ENCODE measurements at places on chromosomes 12 and 14.

DNA sequence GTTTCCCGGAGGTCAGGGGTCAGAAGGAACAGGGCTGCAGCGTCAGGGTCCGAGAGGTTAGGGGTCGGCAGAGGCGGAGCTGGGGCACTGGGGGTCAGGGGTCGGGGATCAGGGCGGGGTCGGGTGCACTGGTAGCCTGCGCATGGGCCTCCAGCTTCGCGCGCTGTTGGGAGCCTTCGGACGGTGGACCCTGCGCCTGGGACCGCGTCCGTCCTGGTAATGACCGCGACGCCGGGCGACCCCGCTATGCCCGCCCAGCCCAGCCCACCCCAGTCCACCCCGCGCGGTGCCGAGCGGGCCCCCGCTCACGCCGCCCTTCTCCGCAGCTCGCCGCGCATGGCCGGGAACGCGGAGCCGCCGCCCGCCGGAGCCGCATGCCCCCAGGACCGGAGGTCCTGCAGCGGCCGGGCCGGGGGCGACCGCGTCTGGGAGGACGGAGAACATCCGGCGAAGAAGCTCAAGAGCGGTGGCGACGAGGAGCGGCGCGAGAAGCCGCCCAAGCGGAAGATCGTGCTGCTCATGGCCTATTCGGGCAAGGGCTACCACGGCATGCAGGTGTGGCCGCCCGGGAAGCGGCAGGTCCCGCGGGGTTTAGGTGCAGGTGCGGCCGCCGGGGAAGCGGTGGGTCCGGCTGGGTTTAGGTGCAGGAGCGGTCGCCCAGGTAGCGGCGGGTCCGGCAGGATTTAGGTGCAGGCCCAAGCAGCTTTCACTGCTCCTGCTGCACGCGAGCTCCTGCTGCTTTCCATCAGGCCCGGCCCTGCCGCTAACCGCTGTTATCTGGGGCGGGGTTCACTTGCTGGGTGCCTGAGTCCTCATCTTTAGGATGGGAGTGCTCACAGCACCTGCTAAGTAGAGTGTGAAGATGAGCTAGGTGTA, 743 bp downstream of the PUS1 start:
- DNase-seq, result peak; percentile 67

DNA sequence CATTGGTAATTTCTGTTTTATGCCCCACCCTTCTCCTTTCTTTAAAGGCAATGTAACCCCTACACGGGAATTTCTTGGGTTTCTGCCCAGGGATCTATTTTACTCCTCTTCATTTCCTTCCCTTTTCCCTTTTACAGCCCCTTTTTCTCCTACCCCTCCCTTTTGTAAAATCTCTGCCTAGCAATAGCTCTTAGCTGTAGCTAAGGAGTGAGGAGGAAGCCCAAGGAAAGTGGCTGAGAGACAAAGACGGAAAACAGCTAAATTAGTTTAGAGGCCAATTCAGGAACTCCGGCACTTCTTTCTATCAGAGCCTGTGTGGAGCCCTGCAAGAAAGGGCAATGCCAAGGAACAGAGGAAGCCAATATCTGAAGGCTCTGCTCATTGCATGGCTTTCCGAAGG, 40.3 kb downstream of the SOCS2 start:
- no peak for DNase-seq

DNA sequence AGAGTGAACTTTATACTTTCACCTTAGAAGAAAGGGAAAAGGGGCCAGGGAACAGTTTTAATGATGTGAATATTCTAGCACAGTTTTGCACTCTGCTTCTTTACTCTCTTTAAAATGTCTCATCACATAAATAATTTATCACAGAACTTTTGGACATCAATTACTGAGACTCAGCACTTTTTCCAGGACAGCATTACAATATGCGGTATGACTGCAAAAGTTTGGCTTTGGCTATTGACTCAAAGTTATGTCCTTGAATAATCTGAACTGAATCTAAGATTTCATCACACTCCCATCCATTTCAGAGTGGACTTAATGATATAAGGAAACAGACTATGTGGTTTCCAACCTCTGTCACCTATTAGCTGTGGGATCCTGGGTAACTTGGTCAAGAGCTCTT, 11.7 kb downstream of the CCER1 start:
- DNase-seq, result no peak

DNA sequence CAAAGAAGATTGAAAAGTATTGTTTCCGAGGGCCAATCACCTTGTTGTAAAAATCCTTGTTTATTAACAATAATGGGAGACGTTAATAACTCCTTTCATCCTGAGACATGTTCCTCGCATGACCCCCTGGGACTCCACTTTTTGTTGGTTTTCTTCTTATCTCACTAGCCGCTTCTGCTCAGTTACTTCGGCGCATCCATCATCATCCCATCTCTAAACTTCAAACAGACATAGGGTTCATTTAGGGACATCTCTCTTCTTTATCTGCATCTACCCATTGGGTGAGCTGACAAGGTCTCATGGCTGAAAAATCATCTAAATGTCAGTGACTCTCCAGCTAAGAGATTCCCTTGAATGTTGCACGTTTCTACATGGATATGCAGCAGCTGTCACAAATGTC, 252.2 kb downstream of the ANO2 start:
- DNase-seq, result no peak

- DNase-seq, result no peak
Observed at GRCh38 chr12:88820012-88820411, 239.7 kb upstream of the KITLG start.

DNA sequence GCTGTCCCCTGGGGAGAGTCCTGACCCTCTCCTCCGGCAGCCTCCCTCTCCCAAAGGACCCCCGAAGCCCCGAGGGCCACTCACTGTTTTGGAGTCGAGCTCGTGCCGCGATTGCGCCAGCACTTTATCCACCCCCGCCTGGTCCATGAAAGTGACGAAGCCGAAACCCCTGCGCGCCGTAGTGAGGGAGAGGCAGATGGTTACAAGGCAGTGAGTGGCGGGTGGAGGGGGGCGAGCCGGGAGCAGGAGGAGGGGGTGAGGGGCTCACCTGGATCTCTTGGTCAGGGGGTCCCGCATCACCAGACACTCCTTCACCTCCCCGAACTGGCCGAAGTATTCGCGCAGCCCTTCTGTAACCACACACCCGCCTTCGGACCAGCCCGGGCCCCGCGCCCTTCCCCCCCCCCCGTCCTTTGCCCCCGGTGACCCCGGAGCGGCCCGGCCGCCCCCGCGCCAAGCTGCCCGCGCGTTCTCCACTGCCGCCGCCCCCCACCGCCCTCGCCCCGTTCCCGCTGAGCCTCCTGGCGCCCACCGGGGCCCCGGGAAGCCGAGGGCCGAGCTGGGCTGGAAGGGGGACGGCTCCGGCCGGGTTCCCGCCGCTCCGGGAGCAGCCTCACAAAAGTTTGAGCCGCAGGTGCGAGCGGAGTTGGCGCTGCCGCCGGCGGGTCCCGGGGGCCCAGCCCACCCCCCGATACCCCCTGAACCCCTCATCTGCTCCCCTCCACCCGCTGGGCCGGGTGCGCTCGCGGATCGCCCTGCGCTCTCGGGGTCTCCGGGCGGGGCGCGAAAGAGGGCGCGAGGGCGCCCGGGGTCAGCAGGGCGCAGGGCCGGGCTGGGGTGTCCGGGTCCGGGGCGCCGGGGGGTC, 808 bp downstream of the MSI1 start:
- DNase-seq, result no peak

DNA sequence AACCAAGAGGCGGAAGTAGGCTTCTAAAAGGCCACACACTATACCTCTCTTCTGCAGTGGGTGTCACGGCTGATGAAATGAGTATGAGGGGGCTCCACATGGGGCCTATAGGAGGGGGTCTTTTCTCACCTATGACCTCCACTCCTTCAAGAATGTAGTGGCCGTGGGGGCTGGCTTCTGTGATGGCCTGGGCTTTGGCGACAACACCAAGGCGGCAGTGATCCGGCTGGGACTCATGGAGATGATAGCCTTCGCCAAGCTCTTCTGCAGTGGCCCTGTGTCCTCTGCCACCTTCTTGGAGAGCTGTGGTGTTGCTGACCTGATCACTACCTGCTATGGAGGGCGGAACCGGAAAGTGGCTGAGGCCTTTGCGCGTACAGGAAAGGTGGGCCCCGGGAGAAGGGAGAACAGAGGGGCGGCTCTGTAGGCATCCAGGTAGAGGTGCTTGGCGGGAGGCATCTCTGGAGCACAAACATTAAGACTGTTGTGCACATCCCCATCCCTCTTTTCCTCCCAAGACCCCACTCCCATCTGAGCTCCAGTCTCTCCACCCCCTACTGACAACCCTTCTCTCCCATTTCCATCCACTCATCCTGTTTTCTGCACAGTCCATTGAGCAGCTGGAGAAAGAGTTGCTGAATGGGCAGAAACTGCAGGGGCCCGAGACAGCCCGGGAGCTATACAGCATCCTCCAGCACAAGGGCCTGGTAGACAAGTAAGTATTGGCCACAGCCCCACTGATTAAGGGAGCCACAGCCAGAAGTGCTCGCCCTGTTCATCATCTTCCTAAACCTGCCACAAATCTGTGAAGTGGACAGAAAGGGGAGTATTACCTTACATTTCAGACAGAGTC, 3.8 kb downstream of the GPD1 start:
- no peak for DNase-seq

- no peak for DNase-seq
Observed at GRCh38 chr14:68482772-68483395, 310.0 kb downstream of the ZFP36L1 start.

DNA sequence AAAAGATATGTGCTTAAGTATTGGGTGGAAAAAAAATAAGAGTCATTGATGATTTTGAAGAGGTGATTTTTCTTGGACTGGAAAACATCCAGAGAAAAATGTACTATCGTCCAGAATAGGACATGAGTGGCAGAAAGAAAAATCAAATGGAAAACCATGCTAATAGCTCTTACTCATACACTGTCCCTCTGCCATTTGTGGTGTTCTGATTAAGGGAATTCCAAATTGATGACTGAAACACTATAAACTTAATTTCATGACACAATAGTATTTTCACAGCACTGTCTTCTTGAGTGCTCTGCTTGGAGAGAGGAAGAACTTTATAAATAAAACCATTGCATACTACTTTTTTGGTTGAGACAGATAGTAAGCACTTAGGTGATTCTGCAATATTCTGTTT, 72.4 kb downstream of the USP15 start:
- no peak for DNase-seq

- no peak for DNase-seq
Observed at GRCh38 chr14:44170101-44170500, 337.0 kb downstream of the FSCB start.

DNA sequence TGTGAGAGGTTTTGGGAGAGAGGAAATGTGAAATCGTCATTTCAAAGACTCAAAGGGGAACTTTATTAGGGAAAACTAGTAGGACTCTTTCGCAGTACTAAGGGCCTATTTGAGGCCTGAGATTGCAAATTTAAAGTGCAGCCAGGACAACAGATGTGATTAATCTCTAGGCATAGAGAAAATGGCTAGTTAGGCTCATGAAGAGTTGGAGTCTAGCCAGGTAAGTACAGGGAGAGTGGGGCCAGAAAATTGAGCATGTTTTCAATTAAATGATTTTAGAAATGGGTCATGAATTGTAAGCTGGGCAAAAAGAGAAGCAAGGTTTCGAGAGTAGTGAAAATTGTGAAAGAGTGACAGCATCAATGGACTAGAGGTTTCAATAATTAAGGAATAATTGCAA, 91.9 kb upstream of the LMNTD1 start:
- DNase-seq, result no peak

DNA sequence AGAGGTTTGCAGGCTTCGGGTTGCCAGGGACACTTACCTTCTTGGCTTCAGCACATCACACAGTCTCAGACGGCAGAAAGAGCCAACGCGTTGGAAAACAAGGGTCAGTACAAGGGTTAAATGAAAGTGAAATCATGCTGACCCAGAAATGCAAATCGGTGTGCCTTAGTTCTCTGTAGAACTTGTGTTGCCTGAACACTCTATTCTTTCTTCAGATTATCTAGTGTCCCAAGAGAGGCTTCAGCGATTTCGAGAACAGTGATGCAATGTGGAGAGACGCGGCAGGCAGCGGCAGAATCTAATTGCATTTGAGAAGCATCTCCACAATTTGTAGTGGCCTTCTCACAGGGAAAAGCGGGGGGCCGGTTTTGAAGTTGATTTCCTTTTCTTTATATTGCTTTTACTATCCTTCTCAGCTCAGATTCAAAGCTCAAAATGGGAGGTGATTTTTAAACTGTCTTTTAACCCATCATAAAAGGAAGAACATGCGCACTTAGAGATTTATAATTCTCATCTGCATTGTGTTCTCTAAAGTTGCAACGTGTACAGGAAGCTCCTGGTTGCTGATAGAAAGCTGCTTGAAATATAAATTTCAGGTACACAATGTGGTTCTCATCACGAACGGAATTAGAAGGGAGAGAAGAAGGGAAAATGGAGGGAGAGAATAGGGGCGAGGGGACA, 67.8 kb upstream of the EGLN3 start:
- DNase-seq, result peak; percentile 19

- no peak for DNase-seq
Observed at GRCh38 chr12:115135800-115136211, 451.8 kb upstream of the TBX3 start.

- DNase-seq, result peak; percentile 60
Observed at GRCh38 chr12:48996794-48997718, 2.1 kb downstream of the DDN start.

- DNase-seq, result no peak
Observed at GRCh38 chr12:51822956-51823355, 25.6 kb downstream of the FIGNL2 start.

- no peak for DNase-seq
Observed at GRCh38 chr12:60391791-60392190, 796.0 kb downstream of the SLC16A7 start.

GRCh38 chr14:102883089-102883541, 39.3 kb upstream of the AMN start:
- DNase-seq, result no peak

DNA sequence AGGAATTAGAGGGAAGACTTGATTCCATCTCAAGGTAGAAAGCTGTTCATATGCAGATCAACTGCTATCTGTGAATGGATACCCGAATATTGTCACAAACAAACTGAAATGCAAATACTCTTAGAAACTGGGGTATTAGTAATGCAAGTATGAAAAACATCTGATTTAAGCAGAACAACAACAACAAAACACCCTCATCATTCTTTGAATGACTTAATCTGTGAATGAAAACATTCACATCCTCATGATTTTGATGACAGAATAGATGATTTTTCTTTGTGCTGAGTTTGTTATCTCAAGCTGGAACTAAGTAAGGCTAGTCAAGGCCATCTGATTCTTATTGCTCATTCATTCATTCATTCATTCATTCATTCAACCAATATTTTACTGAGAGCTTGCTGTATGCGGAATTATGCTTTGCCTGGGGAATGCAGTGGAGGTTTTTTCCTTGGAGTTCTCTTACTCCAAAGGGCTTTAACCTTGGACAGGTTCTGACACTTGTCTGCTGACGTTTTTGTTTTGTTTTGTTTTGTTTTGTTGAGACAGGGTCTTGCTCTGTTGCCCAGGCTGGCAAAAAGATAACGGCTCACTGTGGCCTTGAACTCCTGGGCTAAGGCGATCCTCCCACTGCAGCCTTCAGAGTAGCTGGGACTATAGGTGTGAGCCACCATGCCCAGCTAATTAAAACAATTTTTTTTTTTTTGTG, 23.3 kb downstream of the OR10G3 start:
- no peak for DNase-seq

- DNase-seq, result no peak
Observed at GRCh38 chr12:99097171-99097570, 452.1 kb downstream of the APAF1 start.

- no peak for DNase-seq
Observed at GRCh38 chr12:132400011-132400641, 70.7 kb upstream of the GALNT9 start.

- DNase-seq, result no peak
Observed at GRCh38 chr14:32602699-32603098, 273.6 kb downstream of the AKAP6 start.

GRCh38 chr12:8156416-8156815, 399 bp upstream of the ZNF705A start:
- DNase-seq, result no peak

GRCh38 chr14:33511851-33512640, 438.8 kb downstream of the EGLN3 start:
- no peak for DNase-seq
